ENCODE measurements at places on chromosomes 7 and 10.
A peak's percentile ranks its signal among the peaks of the same experiment; 100 is the strongest.

GRCh38 chr7:135326636-135327280 lies 93.1 kb downstream of the STRA8 start:
- DNase-seq: peak; percentile 34

- DNase-seq: no peak
Measured at GRCh38 chr7:3914051-3914775, 613.2 kb downstream of the SDK1 start.

DNA sequence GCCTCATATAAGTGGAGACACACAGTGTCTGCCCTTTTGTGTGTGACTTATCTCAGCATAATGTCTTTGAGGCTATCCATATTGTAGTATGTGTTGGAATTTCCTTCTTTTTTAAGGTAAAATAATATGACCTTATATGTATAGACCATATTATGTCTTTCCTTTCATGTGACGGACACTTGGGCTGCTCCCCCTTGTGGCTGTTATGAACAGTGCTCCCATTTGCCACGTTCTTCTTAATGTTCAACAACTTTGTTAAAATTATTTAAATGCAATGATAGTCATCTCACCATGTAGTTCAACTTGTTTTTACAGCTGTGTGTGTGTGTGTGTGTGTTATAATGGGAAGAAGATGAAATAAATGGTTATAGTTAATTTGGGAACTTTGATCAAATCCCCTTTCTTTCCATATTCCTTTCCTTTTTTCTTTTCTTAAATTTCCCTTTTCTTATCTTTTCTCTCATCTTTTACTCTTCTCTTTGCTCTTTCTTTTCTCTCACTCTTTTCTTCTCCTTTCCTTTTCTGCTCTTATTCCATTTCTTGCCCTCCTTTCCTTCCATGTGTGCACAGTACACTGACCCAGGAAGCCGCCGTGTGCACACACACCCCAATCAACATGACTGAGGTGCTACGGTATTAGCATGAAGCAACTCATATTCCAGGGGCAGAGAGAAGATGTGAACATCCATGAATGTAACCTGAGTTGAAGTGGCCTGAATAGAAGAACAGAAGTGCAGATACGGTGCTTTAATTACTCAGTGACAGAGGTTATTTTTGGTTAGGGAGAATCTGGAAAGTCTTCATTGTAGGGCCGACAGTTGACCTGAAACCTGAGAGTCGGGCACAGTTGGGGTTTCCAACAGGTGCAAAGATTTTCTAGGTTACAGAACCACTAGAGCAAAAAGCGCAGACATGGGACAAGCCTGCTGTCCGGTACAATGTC lies 596.6 kb downstream of the SDK1 start:
- DNase-seq: no peak

DNA sequence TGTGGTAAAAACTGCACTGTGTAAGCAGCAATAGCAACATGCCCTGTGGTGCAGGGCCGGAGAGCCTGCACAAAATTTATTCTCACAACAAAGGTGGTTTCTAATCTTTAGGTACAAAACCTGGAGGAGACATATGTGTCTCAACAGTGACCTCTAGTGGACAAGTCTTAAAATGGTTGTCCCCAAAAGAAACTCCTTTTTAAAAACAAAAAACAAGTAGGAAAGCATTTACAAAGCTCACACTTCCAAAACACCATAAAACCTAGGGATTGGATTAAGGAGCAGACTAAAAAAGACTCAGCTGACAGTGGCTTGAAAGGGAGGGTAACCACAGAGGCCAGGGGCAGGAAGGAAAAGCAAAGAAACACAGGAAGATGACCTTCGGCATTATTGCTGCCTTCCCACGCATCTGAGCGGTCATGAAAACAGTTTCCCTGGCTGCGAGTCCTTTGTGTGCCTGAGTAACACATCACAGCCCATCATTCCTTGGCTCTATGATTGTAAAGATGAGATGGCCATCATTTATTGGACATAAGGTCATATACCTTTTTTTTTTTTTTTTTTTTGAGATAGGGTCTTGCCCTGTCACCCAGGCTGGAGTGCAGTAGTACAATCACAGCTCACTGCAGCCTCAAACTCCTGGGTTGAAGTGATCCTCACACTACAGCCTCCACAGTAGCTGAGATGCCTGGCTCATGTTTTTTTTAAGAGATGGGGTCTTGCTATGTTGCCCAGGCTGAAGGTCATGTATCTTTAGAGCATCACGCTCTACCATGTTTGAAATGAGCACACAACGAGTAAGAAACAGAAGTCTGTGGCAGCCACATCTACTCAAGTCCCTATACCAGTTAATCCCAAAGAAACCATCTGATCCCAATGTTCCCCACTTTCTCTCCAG lies 39.5 kb downstream of the RSU1 start:
- DNase-seq: peak; percentile 40

- DNase-seq: no peak
Measured at GRCh38 chr10:114303556-114303955, 64.5 kb downstream of the VWA2 start.

DNA sequence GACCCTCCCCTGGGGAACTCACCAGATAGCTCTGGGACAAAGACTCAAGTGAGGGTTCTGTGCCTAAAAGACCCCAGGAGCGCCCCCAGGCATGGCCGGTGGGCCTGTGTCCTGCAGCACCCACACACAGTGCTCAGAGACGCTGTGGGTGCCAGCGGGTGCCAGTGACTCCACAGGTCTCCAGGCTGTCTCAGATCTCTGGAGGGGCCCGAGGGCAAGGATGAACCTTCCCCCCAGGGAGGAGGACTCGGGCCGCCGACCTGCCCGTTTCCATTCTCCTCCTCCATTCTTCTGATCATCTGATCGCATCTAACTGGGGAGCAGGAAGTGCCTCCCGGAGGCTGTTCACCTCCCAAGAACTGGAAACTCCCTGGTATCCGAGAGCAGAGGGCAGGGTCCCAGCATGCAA lies 980 bp downstream of the ADAM8 start:
- no peak for DNase-seq

DNA sequence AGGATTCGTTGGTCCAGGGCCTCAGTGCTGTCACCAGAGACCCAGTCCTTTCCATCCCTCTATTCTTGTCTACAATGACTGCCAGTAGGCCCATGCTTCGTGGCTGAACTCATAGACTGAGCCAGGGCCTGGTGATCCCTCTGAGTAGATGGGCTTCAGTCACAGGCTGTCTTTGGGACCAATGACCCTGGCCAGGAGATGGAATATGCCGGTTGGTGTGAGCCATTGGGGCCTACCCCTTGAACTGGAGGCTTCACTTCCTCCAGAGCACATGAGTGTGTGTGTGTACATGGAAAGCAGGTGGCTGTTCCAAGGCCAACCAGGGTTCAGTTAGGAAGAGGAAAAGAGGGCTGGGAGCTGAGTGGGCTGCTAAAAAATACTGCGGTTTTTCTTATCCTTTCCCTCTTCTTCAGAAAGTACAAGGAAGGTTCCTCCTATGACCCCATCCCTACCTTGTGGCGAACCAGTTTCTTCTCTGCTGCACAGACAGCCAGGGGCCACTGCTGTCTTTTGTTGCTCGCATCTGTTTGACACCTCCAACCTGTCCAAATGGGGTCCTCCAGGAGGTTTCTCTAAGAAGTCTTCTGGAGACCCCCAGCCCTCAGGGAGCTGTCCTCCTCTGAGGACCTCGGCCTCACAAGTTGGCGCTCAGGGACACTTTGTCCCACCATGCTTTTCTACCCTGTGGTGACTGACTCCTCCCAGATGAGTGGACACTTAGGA lies 36.6 kb downstream of the ADRA2A start:
- no peak for DNase-seq

GRCh38 chr7:149081914-149082313 lies 8.6 kb downstream of the ZNF786 start:
- DNase-seq: no peak
